ENCODE measurements at places on chromosomes 3 and 15.

DNA sequence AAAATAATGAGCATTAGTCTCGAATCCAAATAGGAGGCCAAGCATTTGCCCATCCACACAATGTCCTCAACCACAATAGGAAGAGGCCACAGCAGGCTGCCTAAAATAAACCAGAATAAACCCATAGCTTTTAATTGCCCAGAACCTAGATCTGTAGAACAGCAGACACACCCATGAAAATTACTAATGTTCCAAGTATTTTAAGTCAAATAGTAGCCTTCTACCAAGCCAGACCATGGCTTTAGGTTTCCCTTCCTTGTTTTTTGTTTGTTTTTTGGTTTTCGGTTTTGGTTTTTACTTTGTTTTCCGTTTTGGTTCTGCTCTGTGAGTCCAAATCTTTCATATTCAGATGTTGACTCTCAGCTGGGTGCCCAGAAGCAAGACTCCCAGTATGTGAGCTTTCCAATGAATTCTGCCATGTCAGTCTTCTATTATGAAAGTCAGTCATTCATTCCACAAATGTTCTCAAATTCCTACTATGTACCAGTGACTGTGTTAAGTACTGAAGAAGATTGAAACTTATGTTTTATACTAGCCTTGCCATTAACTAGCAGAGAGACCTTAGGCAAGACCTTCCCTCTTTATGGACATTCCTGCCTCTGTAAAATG, 57.8 kb upstream of the BOC start:
- peak overlapping the region; percentile 46 for H3K27ac ChIP-seq
- no peak for DNase-seq
- no peaks in the 10 kb centered on the region for H3K36me3 ChIP-seq
- H3K4me1 ChIP-seq, result peaks cover 47% of the 10 kb centered on the region

DNA sequence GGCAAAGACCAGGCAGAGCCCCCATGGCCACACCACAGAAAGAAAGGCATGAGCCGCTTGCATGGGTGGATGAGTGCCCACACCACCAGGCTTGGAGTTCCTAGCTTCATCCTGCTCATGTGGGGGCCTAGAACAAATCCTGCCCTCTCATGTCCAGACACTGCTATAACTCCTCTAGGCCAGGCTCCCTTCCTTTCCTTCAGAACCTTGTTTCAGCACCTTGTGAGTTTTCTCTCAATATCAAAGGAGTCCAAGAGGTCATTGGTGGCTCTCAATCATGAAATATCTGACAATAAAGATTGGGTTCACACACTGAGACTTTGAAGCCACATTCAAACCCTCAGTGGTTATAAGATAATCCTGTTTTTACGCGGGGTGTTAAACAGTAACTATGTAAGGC, 12.7 kb downstream of the SLC6A20 start:
- no peak for DNase-seq
- no peak overlapping the region for H3K27ac ChIP-seq
- H3K4me3 ChIP-seq, result no peak overlapping the region
- no peaks in the 10 kb centered on the region for H3K4me1 ChIP-seq

GRCh38 chr3:128591738-128592426, 58.7 kb downstream of the RPN1 start:
- no peaks in the 10 kb centered on the region for H3K4me1 ChIP-seq
- no peaks in the 10 kb centered on the region for H3K36me3 ChIP-seq
- no peak overlapping the region for H3K27ac ChIP-seq
- no peaks in the 10 kb centered on the region for H3K27me3 ChIP-seq

DNA sequence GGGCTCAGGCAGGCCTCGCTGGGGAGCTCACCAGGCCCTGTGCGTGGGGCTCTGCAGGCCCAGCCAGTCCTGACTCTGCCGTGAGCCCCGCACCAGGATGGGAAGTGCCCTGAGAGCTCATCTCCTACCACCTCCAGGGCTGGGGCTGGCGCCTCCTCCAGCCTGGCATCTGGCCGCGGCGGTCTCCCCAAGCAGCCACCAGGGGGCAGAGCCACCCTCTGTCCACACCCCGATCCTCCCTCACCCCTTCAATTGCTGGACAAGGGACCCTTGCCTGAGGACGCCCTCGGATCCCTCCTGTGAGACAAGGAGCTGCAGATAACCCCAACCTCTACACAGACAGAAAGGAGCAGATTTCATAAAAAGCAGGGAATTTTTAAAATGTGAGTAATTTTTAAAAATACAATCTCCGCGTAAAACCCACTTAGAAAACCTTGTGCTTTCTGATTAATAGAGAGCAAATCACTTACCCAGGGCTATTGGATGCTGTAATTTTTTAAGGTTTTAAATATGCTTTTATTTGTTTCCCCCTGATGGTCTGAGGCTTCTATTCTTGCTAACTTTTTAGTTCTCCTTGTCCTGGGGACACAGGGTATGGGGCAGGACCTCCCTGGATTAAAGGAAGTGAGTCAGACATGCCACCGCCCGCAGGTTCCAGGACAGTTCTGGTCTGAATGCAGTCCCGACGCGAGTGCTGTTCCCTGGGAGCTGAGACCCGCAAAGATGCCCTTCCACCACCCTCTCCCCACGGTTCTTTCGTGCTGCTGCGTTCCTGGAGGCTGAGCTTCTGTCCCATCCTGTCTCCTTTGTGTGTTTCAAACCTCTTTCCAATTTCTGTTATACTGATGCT, 52.3 kb upstream of the CHRNA7 start:
- DNase-seq, result peak; percentile 37
- H3K4me3 ChIP-seq, result no peak overlapping the region
- H3K27ac ChIP-seq, result no peak overlapping the region

DNA sequence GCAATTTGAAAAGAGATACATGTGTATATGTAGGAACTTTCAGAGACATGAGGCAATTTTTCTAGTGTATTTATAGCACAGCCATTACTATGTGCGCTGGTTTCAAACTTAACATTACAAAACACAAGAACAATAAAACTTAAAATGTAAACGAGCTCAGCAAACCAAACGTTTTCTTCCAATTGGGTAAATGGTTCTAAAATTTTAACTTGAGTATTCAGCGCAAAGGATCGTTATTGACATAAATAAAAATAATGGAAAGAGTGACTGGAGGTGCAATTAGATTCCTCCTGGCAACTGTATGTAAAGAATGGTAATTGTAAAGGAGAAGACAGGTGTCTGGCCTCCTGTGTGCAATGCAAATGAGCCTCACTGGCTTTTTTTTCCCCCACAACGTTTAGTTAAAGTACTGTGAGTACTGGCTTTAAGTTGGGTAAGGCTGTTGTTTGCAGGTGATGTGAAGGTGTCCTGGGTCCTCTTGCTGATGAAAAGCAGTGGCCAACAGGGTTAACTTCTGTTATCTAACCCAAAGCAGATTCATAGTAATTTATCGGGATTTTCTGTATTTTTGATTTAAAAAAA, 14.1 kb upstream of the GADL1 start:
- no peaks in the 10 kb centered on the region for H3K36me3 ChIP-seq
- no peaks in the 10 kb centered on the region for H3K4me1 ChIP-seq
- H3K27me3 ChIP-seq, result no peaks in the 10 kb centered on the region

- no peak overlapping the region for H3K27ac ChIP-seq
- no peaks in the 10 kb centered on the region for H3K4me1 ChIP-seq
- no peaks in the 10 kb centered on the region for H3K27me3 ChIP-seq
- H3K4me3 ChIP-seq, result no peak overlapping the region
- no peak for DNase-seq
- H3K36me3 ChIP-seq, result peaks cover 79% of the 10 kb centered on the region
Measured at GRCh38 chr3:12932347-12932746, 91.0 kb upstream of the RPL32 start.

DNA sequence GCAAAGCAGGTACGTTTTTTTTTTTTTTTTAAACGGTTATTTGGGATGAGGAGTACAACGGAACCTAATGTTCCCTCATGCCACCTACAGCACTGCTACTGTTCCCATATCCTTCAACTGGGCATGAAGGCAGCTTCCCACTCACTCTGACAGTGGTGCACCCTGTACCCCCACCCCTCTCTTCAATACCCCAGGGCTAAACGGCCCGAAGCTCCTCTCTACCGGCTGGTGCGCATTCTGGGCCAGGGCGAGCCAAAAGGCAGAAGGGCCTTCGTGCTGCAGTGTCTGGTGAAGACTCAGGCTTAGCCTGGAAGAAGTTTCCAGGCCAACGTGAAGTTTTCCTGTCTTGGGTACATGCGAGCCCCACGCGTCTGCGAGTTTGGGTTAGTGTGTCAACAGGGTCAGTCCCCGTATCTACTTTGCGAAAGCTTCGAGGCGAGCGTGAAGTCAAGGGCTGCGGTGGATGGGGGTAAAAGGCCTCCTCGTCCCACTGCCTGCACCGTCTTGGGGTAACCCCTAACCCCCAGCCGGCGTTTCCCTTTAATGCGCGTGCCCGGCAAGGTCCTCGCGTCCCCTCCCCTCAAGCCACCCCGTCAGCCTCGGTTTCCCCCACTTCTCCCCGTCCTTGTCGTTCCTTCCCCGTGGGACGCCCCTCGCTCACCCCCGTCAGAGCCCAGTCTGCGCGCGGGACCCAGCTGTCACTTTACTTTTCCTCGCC, 765 bp upstream of the UBE2E2 start:
- H3K36me3 ChIP-seq, result no peaks in the 10 kb centered on the region
- H3K27me3 ChIP-seq, result no peaks in the 10 kb centered on the region
- H3K4me3 ChIP-seq, result peak overlapping the region; percentile 56
- peaks cover 3% of the 10 kb centered on the region for H3K4me1 ChIP-seq
- H3K27ac ChIP-seq, result peak overlapping the region; percentile 89
- peak; percentile 29 for DNase-seq

DNA sequence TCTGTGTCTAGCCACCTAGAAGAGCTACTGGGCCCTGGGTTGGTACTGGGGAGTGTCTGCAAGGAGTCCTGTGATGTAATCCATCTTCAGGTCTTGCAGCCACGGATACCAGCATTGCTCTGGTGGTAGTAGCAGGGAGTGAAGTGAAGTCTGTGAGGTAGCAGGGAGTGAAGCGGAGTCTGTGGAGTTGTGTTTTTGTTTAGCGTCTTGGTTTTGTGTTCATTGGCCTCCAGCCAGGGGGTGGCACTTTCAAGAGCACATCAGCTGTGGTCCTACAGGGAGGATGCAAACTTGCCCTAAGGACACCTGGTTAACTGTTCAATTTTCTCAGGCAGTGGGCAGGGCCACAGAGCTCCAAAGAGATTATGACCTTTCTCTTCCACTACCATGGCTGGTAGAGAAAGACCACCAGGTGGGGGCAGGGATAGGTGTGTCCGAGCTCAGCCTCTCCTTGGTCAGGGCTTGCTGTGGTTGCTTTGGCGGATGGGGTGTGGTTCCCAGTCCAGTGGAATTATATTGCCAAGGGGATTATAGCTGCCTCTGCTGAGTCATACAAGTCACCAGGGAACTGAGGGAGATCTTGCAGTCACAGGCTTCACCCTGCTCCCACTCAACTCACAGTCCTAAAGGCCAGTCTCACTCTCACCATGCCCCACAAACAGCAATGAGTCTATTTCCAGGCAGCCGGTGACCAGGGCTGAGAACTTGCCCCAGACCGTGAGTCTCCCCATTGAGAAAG, 424.7 kb downstream of the ZBBX start:
- DNase-seq, result no peak
- H3K4me3 ChIP-seq, result no peak overlapping the region
- H3K36me3 ChIP-seq, result no peaks in the 10 kb centered on the region
- no peaks in the 10 kb centered on the region for H3K4me1 ChIP-seq

DNA sequence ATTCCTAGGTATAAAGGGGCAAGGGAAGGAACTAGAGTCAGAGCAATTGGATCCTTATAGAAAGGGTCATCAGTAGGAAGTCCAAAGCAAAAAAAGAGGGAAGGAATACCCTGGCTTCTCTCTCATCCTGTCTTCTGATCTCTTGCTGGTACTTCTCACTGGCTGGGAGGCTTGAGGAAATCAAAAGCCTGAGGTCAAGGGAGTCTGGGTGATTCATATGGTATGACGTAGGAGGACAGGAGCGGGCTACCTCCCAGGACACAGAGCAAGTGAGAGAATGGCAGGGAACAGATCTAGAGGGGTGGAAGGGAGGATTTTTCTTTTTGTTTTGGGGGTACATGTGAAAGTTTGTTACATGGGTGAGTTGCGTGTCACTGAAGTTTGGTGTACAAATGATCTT, 76.0 kb downstream of the CFAP20DC start:
- H3K4me1 ChIP-seq, result no peaks in the 10 kb centered on the region
- H3K4me3 ChIP-seq, result no peak overlapping the region
- no peaks in the 10 kb centered on the region for H3K36me3 ChIP-seq
- no peaks in the 10 kb centered on the region for H3K27me3 ChIP-seq
- no peak overlapping the region for H3K27ac ChIP-seq

DNA sequence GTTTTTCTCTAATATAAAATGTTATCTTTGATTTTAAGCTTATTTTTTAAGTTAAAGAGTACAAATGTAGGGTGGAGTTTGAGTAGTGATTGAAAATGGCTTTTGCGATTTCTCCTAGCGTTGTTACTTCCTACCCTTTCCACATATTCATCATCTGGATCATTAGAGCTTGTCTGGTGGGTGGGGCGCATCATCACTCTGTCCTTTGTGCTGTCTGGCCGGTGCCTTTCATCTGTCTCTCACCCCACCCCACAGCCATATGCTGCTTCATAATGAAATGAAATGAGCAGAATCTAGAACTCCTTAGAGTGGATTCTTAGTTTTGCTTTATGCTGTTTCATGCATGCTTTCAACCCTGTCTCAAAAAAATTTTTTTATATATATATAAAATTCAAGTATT, 44.3 kb downstream of the ATP1B3 start:
- no peaks in the 10 kb centered on the region for H3K27me3 ChIP-seq
- H3K36me3 ChIP-seq, result no peaks in the 10 kb centered on the region
- H3K4me1 ChIP-seq, result no peaks in the 10 kb centered on the region
- H3K4me3 ChIP-seq, result no peak overlapping the region
- H3K27ac ChIP-seq, result no peak overlapping the region
- DNase-seq, result no peak

GRCh38 chr15:64013179-64014062, 32.9 kb downstream of the DAPK2 start:
- no peak overlapping the region for H3K4me3 ChIP-seq

DNA sequence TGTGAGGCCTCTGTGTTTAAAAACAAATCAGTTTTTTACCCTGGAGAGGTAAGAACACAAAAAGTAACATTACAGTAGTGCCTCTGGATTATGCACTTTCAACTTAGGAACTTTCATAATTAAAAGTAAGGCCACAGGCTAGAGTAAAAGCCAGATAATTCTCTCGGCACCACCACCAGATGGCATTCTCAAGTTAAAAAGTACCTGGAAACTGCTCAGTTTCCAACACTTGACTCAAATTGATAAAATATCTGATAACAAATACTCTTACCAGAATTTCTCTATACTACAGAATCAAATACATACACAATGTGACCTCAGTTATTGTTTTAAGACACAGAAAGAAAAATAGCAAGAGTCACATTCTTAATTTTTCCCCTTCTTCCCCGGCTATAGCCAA, 19.9 kb downstream of the SPICE1 start:
- H3K4me3 ChIP-seq, result no peak overlapping the region
- H3K4me1 ChIP-seq, result no peaks in the 10 kb centered on the region
- no peaks in the 10 kb centered on the region for H3K36me3 ChIP-seq

DNA sequence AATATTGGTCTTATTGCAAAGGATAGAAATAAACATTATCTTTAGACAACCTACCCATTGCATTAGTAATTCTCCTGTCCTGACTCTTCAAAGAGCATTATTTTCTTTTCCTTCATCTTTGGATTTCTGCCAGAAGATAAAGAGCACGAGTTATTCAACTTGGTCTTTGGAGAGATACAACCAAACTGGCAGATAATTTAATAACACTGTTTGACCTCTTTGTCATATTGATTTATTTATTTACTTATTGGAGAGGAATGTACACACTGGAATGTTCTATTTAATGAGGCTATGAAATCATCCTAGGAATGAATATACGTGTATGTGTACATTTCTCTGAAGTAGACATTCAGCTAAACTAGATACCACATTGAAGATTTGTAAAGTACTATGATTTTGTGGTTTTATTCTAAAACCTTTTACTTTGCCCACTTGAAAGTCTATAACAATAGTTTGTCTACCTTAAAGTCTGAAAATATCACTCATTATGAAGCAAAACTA, 462.1 kb downstream of the C3orf38 start:
- H3K36me3 ChIP-seq, result no peaks in the 10 kb centered on the region
- no peak for DNase-seq
- H3K27me3 ChIP-seq, result no peaks in the 10 kb centered on the region
- H3K4me3 ChIP-seq, result no peak overlapping the region
- H3K27ac ChIP-seq, result no peak overlapping the region

Data from tibial nerve (tissue), 4 donors.